ENCODE measurements at places on chromosomes 16 and 17. TPM values are rescaled to one million over a fixed set of nuclear protein-coding genes. Genes with fewer than 3 reads are reported as not detected.

- peaks cover 12% of the 10 kb centered on the region for H3K36me3 ChIP-seq
- no peak overlapping the region for H3K27ac ChIP-seq
These were observed 96.6 kb downstream of the TBC1D16 start for GRCh38 chr17:79939094-79939435.

- H3K27me3 ChIP-seq = no peaks in the 10 kb centered on the region
- H3K4me3 ChIP-seq = no peak overlapping the region
- no peaks in the 10 kb centered on the region for H3K36me3 ChIP-seq
- peaks cover 13% of the 10 kb centered on the region for H3K4me1 ChIP-seq
- DNase-seq = no peak
- no peak overlapping the region for H3K27ac ChIP-seq
These were observed 44.7 kb downstream of the IL21R start for GRCh38 chr16:27446721-27447120.

DNA sequence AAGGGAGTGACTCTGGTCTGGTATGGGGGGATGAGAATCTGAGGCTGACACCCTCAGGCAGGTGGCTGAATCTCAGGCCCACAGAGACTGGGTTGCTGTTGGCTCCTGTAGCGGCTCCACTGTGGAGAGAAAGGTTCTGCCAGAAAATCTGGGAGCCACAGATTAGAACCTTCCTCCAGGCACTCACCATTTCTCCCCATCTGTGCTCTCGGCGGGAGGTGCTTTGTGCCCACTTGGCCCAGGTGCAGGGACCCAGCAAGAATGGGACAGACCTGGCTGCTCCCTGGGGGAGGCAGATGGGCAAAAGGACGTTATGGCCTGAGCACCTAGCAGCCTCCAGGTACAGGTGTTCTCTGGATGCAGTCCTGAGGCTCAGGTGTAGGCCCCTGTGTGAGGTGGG is 20.1 kb downstream of the RAB11FIP3 start:
- H3K27me3 ChIP-seq = no peaks in the 10 kb centered on the region
- H3K36me3 ChIP-seq = peaks cover 14% of the 10 kb centered on the region
- no peak overlapping the region for H3K27ac ChIP-seq
- DNase-seq = no peak
- H3K4me3 ChIP-seq = no peak overlapping the region
- H3K4me1 ChIP-seq = peaks cover 19% of the 10 kb centered on the region

DNA sequence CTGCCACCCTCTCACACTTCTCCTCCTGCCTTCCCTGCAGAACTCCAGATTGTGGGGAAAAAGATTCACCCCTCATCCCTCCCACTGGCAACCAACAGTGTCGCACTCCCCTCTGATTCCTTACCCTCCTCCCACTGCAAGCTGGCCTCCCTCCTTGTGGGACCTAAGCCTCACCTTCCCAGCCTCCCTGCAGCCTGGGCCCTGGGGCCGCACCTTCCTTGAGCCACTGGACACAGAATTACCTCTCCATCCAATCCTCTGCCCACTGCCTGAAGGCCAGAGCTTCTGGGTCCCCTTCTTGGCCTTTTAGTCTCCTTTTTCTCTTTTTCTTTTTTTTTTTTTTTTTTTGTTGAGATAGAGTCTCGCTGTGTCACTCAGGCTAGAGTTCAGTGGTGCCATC is 33.9 kb downstream of the NGFR start:
- peaks cover 18% of the 10 kb centered on the region for H3K4me1 ChIP-seq
- no peaks in the 10 kb centered on the region for H3K36me3 ChIP-seq
- no peak overlapping the region for H3K4me3 ChIP-seq
- H3K27ac ChIP-seq = no peak overlapping the region
- peak; percentile 59 for DNase-seq

- H3K4me1 ChIP-seq = peaks cover 27% of the 10 kb centered on the region
- no peak for DNase-seq
- H3K4me3 ChIP-seq = no peak overlapping the region
- peaks cover 14% of the 10 kb centered on the region for H3K36me3 ChIP-seq
These were observed 55.4 kb downstream of the VAC14 start for GRCh38 chr16:70745536-70746025.

Gene AURKB
- 35.0 TPM for total RNA-seq

GRCh38 chr16:53901408-53901807 is 197.5 kb downstream of the FTO start:
- no peak overlapping the region for H3K27ac ChIP-seq
- H3K27me3 ChIP-seq = peaks cover 7% of the 10 kb centered on the region
- no peak for DNase-seq
- H3K4me3 ChIP-seq = no peak overlapping the region
- H3K4me1 ChIP-seq = no peaks in the 10 kb centered on the region
- peaks cover 11% of the 10 kb centered on the region for H3K36me3 ChIP-seq

Gene ARHGAP23
- total RNA-seq = 114 TPM

Gene SLC52A1
- 1.5 TPM for total RNA-seq

DNA sequence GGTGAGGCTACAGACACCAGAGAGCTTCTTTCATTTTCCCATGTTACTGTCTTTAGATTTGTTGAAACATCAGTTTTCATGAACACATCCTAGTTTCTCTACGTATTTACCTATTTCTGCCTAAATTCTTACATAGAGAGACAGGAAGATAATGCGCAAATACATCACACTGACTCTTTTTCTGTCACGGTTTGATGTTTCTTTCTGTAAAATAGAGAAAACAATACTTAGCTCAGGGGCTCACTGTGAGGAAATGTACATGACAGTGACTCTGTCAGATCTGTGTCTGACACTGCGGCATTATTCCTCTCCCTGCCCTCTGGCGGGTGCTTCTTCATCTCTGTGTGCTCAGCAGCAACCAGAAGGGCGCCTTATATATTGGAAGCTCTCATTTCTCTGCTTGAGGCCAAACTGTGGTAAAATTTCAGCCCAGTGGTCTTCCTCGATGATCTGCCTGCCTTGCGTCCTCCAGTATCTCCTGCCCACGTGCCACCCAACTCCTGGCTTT is 264.1 kb downstream of the PHKB start:
- H3K27me3 ChIP-seq = peaks cover 6% of the 10 kb centered on the region
- H3K4me1 ChIP-seq = no peaks in the 10 kb centered on the region
- H3K27ac ChIP-seq = no peak overlapping the region
- no peaks in the 10 kb centered on the region for H3K36me3 ChIP-seq
- no peak for DNase-seq
- H3K4me3 ChIP-seq = no peak overlapping the region

- H3K27ac ChIP-seq = no peak overlapping the region
- H3K4me1 ChIP-seq = peaks cover 3% of the 10 kb centered on the region
- DNase-seq = no peak
- H3K4me3 ChIP-seq = no peak overlapping the region
These were observed 8.8 kb downstream of the MBTD1 start for GRCh38 chr17:51251010-51251409.

DNA sequence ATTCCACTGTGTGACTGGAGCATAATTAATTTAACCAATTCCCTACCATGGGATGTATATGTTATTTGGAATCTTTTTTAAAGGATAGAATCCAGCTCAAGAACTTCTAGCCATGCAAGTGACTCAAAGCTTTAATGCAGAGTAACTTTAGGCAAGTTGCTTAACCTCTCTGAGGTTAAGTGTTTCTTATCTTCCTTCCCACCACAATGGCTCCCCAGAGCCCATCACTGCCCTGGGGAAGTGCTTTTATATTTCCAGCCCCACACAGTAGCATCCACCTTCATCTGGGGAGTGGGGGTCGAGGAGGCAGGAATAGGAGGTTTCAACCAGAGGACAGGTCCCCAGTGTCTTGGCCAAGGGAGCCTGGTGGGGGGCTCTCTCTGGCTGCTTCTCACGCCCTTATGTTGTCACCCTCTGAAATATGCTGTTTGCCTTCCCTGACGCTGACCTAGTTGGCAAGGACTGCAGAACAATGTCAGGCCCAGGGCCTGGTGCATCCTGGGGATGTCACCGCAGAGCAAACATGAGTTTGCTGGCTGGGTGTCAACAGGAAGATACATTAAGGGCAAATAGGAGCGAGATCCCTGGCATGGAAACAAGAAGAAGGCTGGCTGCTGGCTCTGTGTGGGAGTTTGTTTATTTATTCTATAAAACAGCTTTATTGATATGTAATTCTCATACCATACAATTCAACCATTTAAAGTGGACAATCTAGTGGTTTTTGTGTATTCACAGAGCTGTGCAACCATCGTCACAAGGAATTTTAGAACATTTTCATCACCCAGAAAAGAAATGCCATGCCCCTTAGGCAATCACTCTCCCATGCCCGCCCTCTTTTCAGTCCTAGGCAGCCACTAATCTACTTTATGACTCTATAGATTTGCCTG is 46.6 kb upstream of the WSB1 start:
- H3K4me3 ChIP-seq = no peak overlapping the region
- no peaks in the 10 kb centered on the region for H3K36me3 ChIP-seq
- H3K4me1 ChIP-seq = peaks cover 20% of the 10 kb centered on the region
- H3K27me3 ChIP-seq = peaks cover 15% of the 10 kb centered on the region
- no peak for DNase-seq

Gene IL34
- total RNA-seq = not detected

DNA sequence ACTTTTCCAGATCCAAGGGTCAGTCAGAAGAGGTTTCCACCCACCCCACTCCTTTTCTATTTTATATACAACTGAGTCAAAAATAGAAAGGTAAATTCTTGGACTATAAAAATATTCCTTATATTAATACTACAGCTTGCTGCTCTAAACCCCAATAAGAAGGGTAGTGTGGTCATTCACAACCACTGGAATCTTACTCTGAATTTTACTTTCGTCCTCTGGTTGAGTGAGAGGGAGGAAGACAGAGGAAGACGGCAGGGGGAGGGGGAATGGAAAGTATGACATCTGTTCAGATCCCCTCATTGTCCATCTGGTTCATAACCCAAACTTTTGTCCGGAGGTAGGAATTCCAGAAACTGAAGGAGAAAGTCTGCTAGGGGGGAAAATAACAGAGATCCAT is 67.2 kb downstream of the MAF start:
- no peak for DNase-seq
- no peaks in the 10 kb centered on the region for H3K27me3 ChIP-seq
- no peak overlapping the region for H3K27ac ChIP-seq
- H3K4me3 ChIP-seq = no peak overlapping the region
- no peaks in the 10 kb centered on the region for H3K4me1 ChIP-seq

Gene C1QTNF1
- total RNA-seq = 8.7 TPM

All from type B pancreatic cell (in vitro differentiated cells).